ENCODE measurements at places on chromosomes 6 and 20.

DNA sequence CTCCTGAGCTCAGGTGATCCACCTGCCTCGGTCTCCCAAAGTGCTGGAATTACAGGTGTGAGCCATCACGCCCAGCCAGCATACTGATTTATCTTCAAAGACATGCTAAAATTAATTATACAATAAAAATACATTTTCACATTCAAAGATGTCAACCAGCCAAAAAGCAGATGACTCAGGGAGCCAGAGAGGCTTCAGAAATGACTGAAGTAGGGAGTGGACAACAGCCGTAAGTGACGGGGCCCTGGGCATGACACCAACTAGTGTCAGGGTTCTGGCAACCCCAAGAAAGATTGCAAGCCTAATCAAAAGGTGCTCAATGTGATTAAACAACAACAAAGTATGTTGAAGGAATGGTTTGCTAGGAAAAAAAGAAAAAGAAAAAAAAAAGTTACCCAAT is 28.4 kb downstream of the GPLD1 start:
- no peak for DNase-seq

GRCh38 chr20:58086763-58087561 is 141.5 kb downstream of the ANKRD60 start:
- peak; percentile 39 for DNase-seq

- no peak for DNase-seq
These were observed 391.2 kb downstream of the ADGRB3 start for GRCh38 chr6:69026243-69026642.

DNA sequence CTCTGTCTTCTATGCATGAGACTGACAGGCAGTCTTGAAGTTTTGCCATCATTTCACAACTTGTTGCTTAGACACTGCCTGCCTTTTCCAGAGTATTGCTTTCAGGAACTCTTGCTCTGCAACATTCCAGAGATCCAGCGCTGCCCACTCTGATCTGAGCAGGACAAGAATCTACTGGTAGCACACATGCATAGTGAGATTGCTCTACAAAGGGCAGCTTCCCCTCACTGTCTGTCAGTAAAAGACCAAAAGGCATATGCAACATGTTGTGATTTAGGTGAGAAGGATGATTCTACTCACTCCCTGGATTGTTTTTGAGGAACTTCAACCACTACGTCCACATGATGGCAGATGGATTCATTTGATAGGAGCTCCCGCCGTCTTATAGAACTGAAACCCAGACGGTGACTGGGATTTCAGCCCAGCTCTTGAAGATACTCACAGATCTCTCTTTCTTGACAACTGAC is 259.1 kb downstream of the ARID1B start:
- DNase-seq: no peak

- DNase-seq: no peak
These were observed 573.5 kb downstream of the COL12A1 start for GRCh38 chr6:74632196-74632875.

DNA sequence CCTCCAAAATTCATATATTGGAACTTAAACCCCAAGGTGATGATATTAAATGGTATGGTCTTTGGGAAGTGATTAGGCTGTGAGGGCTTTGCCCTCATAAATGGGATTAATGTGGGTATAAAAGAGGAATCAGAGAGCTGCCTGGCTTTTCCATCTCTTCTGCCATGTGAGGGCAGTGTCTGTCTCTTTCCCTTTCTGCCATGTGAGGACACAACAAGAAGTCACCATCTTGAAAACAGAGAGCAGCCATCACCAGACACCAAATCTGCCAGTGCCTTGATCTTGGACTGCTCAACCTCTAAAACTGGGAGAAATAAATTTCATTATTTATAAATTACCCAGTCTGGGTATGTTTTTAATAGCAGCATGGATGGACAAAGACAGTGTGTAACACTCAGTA is 263.0 kb downstream of the PAX1 start:
- no peak for DNase-seq

- DNase-seq: peak; percentile 57
These were observed 10.1 kb upstream of the HDAC2 start for GRCh38 chr6:113980937-113981554.

All from NAMALWA (cell line).